ENCODE measurements at places on chromosomes 13 and 19. TPM values are rescaled to one million over a fixed set of nuclear protein-coding genes. Genes with fewer than 3 reads are reported as not detected.

Gene BCAM
- 266 TPM for total RNA-seq

Gene RNF126
- 54.5 TPM for total RNA-seq

Gene GSX1
- total RNA-seq = not detected

Gene PABPC3
- total RNA-seq = 0.13 TPM

Gene EPSTI1
- 12.8 TPM for total RNA-seq

Gene CYP2F1
- not detected for total RNA-seq

Gene SLC46A3
- 28.3 TPM for total RNA-seq

GRCh38 chr19:29529646-29530539, 4.1 kb downstream of the VSTM2B start:
- DNase-seq = no peak
- H3K27ac ChIP-seq = no peak overlapping the region
- H3K27me3 ChIP-seq = peaks cover 23% of the 10 kb centered on the region
- no peak overlapping the region for H3K4me3 ChIP-seq

- peaks cover 26% of the 10 kb centered on the region for H3K27me3 ChIP-seq
- H3K4me3 ChIP-seq = no peak overlapping the region
- H3K4me1 ChIP-seq = peaks cover 26% of the 10 kb centered on the region
- no peak overlapping the region for H3K27ac ChIP-seq
- peak; percentile 88 for DNase-seq
- H3K36me3 ChIP-seq = no peaks in the 10 kb centered on the region
These were observed 1.7 kb downstream of the PCDH8 start for GRCh38 chr13:52846567-52847321.

DNA sequence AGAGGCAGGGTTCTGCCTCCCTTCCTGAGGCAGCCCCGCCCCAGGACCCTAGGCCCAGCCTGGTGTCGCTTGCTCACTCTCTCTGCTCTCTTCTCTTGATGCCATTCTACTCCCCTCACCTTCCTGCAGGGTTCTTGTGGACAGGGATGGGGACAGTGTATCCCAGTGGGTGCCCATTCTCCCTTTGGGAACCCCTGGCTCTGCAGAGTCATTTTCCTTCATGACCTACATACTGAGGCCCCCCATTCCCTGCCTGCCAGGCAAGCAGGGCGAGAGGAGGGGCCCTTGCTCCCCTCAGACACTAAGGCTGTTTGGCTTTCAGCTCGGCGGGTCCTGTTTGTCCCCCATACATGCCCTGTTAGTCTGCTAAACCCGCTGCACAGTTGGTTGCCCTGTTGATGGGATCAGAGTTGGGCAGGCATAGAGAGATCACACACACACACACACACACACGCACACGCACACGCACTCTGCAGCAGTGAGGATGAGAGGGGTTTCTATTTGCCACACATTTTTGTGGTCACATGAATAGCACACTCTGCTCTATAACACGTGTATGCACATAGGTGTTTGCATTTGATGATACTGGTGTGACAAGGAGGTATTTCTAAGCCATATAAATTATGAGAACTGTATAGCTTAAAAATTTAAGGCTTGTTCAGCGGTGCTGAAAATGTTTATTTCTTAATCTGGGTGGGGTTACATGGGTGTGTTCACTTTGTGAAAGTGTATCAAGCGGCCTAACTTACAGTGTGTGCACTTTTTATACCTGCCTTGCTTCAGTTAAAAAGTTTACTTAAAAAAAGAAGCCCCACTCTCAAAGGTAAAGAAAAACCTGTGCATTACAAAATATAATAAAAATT, 20.3 kb downstream of the NFIX start:
- H3K4me1 ChIP-seq = peaks cover 65% of the 10 kb centered on the region
- no peaks in the 10 kb centered on the region for H3K27me3 ChIP-seq
- peak overlapping the region; percentile 83 for H3K27ac ChIP-seq
- DNase-seq = peak; percentile 69

DNA sequence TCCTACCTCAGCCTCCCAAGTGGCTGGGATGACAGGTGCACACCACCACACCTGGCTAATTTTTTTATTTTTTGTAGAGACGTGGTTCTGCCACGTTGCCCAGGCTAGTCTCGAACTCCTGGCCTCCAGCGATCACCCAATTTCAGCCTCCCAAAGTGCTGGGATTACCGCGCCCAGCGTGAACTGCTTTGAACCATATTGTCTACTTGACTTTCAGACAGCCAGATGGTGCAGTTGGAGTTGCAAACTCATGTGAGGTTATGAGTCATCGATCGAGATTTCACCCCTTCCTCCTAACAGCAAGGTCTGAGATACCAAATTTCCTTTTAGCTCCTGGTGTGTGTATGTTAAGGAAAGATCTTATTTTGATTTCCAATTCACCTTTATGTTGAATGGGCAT, 2.7 kb downstream of the SLC27A1 start:
- H3K4me1 ChIP-seq = peaks cover 28% of the 10 kb centered on the region
- H3K4me3 ChIP-seq = no peak overlapping the region
- H3K36me3 ChIP-seq = no peaks in the 10 kb centered on the region
- no peaks in the 10 kb centered on the region for H3K27me3 ChIP-seq
- no peak for DNase-seq

- no peaks in the 10 kb centered on the region for H3K27me3 ChIP-seq
- H3K4me3 ChIP-seq = no peak overlapping the region
- peak; percentile 86 for DNase-seq
- H3K27ac ChIP-seq = peak overlapping the region; percentile 37
- peaks cover 29% of the 10 kb centered on the region for H3K4me1 ChIP-seq
These were observed 85.6 kb downstream of the ZMYM2 start for GRCh38 chr13:20044086-20044485.

- no peak overlapping the region for H3K4me3 ChIP-seq
- DNase-seq = no peak
- no peaks in the 10 kb centered on the region for H3K4me1 ChIP-seq
These were observed 67.8 kb upstream of the CSNK1A1L start for GRCh38 chr13:37173214-37173613.

GRCh38 chr19:52086481-52086880, 9.1 kb downstream of the ZNF841 start:
- no peaks in the 10 kb centered on the region for H3K27me3 ChIP-seq
- no peaks in the 10 kb centered on the region for H3K4me1 ChIP-seq
- no peak overlapping the region for H3K27ac ChIP-seq
- DNase-seq = no peak
- H3K4me3 ChIP-seq = no peak overlapping the region
- H3K36me3 ChIP-seq = peaks cover 33% of the 10 kb centered on the region

- DNase-seq = no peak
- H3K36me3 ChIP-seq = no peaks in the 10 kb centered on the region
- H3K4me1 ChIP-seq = peaks cover 13% of the 10 kb centered on the region
- no peak overlapping the region for H3K27ac ChIP-seq
- H3K4me3 ChIP-seq = peak overlapping the region; percentile 12
- H3K27me3 ChIP-seq = no peaks in the 10 kb centered on the region
These were observed 349.7 kb downstream of the LIG4 start for GRCh38 chr13:107865643-107866031.

DNA sequence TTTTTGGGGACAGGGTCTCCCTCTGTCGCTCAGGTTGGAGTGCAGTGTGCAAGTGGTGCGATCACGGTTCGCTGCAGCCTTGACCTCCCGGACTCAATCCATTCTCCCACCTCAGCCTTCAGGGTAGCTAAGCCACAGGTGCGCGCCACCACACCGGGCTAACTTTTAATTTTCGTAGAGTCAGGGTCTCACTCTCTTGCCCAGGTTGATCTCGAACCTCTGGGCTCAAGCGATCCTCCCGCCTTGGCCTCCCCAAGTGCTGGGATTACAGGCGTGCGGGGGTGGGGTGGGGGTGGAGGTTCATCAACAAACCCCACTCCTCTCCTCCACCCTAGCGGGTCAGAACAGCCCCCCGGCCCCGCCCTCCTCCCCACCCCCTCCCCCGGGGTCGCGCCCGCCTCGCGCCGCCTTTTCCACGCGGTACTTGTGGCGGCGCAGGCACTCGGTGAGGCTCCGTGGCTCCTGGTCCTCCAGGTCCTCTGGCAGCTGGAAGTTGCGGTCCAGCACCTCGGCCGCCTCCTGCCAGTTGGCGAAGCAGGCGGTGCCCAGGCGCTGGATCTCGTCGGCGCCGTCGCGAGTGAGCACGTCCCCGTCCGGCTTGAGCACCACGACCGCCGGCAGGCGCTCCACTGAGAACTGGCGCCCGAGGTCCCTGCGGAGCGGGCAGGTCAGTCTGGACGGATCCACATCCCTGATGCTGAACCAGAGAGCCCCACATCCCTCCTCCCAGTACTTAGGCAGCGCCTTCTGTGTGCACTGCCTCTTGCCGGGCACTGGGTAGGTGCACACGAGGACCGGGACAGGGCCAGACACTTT, 5.2 kb downstream of the NXNL1 start:
- H3K27ac ChIP-seq = no peak overlapping the region
- no peaks in the 10 kb centered on the region for H3K36me3 ChIP-seq
- H3K27me3 ChIP-seq = peaks cover 11% of the 10 kb centered on the region
- H3K4me1 ChIP-seq = no peaks in the 10 kb centered on the region
- DNase-seq = peak; percentile 61
- no peak overlapping the region for H3K4me3 ChIP-seq

DNA sequence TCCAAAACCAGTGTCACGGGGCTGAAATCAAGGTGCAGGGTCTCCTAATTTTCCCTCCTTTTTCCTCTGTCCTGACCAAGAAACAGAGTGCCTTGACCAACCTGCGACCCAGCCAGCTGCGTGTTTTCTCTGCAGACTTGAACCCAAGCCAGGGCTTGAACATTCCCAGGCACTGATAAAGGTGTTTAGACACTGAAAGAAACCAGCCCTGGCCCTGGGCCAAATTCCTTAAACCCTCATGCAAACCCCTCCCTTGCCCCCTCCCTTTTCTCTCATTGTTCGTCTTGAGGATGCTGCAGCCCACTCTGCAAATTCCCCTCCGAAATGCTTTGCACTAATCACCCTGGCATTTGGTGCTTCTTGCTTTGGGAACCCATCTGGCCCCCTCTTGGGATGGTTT, 9.5 kb upstream of the FFAR2 start:
- H3K36me3 ChIP-seq = no peaks in the 10 kb centered on the region
- no peaks in the 10 kb centered on the region for H3K27me3 ChIP-seq
- peaks cover 44% of the 10 kb centered on the region for H3K4me1 ChIP-seq
- no peak overlapping the region for H3K4me3 ChIP-seq
- no peak overlapping the region for H3K27ac ChIP-seq
